ENCODE measurements at places on chromosomes 12 and 14. TPM values are rescaled to one million over a fixed set of nuclear protein-coding genes. Genes with fewer than 3 reads are reported as not detected.

The OR4E2 gene
- total RNA-seq: not detected

The IFT81 gene
- total RNA-seq: 4.8 TPM

The KLHDC1 gene
- total RNA-seq: 3.7 TPM

The CKAP4 gene
- total RNA-seq: 90.1 TPM

The OTUB2 gene
- 2.0 TPM for total RNA-seq

The FRS2 gene
- total RNA-seq: 25.8 TPM

The CDC42BPB gene
- total RNA-seq: 75.5 TPM

The NFATC4 gene
- total RNA-seq: 17.4 TPM

The GNB3 gene
- total RNA-seq: 1.1 TPM

The CDKN3 gene
- 6.3 TPM for total RNA-seq

Measured in left colon (tissue), 2 donors.